ENCODE measurements at places on chromosomes 16 and 17. TPM values are rescaled to one million over a fixed set of nuclear protein-coding genes. Genes with fewer than 3 reads are reported as not detected.

GH1 gene
- not detected for total RNA-seq

CES4A gene
- 19.6 TPM for total RNA-seq

RNF222 gene
- not detected for total RNA-seq

GRCh38 chr17:41278176-41278955, 2.9 kb downstream of the KRTAP9-7 start:
- H3K27me3 ChIP-seq = no peaks in the 10 kb centered on the region
- no peaks in the 10 kb centered on the region for H3K36me3 ChIP-seq
- H3K27ac ChIP-seq = no peak overlapping the region
- no peak for DNase-seq

- no peaks in the 10 kb centered on the region for H3K27me3 ChIP-seq
- no peak overlapping the region for H3K4me3 ChIP-seq
- H3K36me3 ChIP-seq = no peaks in the 10 kb centered on the region
- no peak for DNase-seq
- H3K27ac ChIP-seq = peak overlapping the region; percentile 89
- no peaks in the 10 kb centered on the region for H3K4me1 ChIP-seq
Observed at GRCh38 chr16:11611871-11612664, 25.3 kb upstream of the LITAF start.

- no peaks in the 10 kb centered on the region for H3K36me3 ChIP-seq
- no peak overlapping the region for H3K27ac ChIP-seq
- no peak overlapping the region for H3K4me3 ChIP-seq
- no peaks in the 10 kb centered on the region for H3K4me1 ChIP-seq
- no peak for DNase-seq
Observed at GRCh38 chr17:11495613-11496012, 102.7 kb upstream of the DNAH9 start.

GRCh38 chr17:41476866-41477815, 3.8 kb downstream of the KRT35 start:
- no peaks in the 10 kb centered on the region for H3K4me1 ChIP-seq
- no peak overlapping the region for H3K4me3 ChIP-seq
- H3K27me3 ChIP-seq = no peaks in the 10 kb centered on the region
- DNase-seq = no peak

- no peak overlapping the region for H3K27ac ChIP-seq
- no peaks in the 10 kb centered on the region for H3K27me3 ChIP-seq
- no peaks in the 10 kb centered on the region for H3K4me1 ChIP-seq
- no peaks in the 10 kb centered on the region for H3K36me3 ChIP-seq
Observed at GRCh38 chr16:56247808-56248207, 56.5 kb downstream of the GNAO1 start.

Measured in breast epithelium (tissue), 4 donors.